ENCODE measurements at places on chromosomes 13 and 19.

DNA sequence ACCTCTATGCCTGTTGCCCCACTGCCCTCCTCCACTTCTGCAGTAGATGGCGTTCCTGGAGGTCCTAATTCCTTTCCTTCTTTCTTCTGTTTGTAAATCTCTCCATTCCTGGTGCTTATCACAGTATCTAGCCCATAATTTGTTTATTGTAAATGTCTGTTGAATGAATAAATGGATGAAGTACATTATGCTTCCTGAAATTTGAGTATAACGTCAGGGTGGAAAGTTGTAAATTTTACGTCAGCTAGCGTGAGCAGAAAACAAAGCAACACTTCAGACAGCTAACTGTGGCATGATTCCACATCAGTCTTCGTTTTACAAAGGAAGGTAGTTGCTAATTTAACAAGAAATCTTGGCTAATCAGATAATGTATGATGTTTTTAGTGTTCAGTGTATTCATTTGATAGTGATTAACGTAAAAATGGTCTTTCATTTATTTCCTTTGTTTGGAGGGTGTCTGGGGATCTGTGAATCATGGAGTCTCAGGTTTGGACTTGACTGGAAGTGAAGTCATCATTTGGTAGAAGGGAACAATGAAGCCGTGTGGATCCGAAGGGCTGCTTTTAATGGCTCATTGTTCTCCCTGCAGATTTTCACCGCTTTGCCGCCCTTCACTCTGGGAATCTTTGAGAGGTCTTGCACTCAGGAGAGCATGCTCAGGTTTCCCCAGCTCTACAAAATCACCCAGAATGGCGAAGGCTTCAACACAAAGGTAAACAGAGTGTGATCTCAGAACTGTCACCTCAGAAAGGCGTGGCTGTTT, 215.1 kb downstream of the SHISA2 start:
- no peak for DNase-seq

GRCh38 chr13:40206241-40207000, 460.0 kb downstream of the FOXO1 start:
- DNase-seq, result peak; percentile 59

- DNase-seq, result no peak
These were observed 179.7 kb downstream of the STK24 start for GRCh38 chr13:98397221-98397620.

GRCh38 chr13:105342281-105342820, 1193.1 kb downstream of the EFNB2 start:
- no peak for DNase-seq

GRCh38 chr13:25783601-25784024, 268.2 kb downstream of the SHISA2 start:
- DNase-seq, result no peak

DNA sequence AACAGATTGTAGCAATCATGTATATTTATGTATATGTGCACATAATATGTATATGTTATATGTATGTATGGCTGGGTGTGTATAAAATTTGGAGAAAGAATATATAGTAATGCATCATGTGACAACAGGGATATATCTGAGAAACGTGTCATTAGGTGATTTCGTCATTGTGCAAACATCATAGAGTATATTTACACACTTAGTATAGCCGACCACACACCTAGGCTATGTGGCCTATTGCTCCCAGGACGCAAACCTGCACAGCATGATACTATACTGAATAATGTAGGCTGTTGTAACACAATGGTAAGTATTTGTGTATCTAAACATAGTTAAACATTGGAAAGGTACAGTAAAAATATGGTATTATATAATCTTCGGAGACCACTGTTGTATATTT, 43.8 kb downstream of the ESD start:
- no peak for DNase-seq

DNA sequence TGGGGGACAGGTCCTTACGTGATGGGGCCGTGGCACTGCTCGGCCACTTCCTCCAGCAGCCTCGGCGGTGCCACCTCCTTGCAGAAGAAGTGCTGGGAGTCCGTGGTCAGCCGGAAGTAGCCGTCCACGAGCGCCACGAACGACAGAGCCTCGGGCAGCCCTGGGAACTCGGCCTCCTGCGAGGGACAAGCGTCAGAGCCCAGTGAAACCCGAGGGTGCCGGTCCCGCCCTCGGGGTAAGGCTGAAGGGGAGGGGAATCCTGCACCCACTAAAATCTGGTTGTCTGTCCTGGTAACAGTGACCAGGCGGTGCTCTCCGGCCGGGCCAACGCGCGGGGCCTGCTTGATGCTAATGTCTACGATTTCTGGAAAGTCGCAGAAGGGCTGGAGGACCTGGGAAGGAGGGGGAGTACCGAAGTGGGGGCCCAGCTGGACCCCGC, 6.4 kb downstream of the JAK3 start:
- DNase-seq, result no peak

DNA sequence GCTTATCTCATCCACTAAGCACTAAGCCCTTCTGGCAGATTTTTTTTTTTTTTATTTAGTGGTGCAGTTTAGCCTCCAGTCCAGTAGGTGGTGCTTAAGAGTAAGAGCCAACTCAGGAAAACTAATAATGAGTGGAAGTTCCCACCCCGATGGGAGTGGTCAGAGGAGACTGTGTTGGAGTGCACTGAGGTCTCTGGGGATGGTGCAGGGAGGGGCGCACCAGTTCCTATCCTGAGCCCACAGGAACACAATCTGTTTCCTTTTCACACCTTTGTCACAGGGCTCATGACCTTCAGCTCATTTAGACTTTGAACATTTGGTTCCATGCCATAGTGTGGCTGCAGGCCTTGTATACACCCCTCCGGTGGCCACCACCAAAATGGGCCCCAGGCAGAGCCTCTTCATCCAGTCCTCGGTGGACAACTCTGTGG, 367.4 kb downstream of the SPRY2 start:
- no peak for DNase-seq

- DNase-seq, result peak; percentile 99
These were observed at the start of gene CARM1 for GRCh38 chr19:10870955-10871603. CARM1 (plus strand) TSS chr19:10871553; CDS start chr19:10871703, 150 bp downstream.

DNA sequence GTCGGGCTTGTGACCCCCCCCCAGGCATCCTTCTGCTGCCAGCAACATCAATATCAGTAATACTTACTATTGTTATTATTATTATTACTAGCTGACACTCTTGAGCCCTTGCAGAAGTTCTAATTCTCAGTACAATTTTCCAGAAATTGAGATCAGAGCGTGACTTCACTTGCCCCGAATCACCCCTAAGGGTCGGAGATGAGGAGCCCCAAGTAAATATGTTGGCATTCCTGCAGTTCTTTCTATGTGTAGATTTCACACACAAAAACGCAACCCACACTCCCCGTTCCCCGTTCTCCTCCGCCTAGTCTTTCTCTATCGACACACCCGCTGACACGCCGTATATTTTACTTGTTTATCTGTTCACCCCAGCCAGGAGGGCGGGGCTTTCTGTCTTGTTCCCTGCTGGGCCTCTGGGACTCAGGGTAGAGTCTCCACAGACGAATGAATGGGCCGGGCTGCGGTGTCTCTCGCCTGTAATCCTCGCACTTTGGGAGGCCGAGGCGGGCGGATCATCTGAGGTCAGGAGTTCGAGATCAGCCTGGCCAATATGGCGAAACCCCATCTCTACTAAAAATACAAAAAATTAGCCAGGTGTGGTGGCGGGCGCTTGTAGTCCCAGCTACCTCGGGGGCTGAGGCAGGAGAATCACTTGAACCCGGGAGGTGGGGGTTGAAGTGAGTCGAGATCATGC, 14.7 kb downstream of the TLE5 start:
- DNase-seq, result peak; percentile 72

- no peak for DNase-seq
These were observed 50.8 kb downstream of the MBD3L2B start for GRCh38 chr19:6970443-6970842.

GRCh38 chr13:41782086-41782485, 178.8 kb downstream of the VWA8 start:
- DNase-seq, result no peak

DNA sequence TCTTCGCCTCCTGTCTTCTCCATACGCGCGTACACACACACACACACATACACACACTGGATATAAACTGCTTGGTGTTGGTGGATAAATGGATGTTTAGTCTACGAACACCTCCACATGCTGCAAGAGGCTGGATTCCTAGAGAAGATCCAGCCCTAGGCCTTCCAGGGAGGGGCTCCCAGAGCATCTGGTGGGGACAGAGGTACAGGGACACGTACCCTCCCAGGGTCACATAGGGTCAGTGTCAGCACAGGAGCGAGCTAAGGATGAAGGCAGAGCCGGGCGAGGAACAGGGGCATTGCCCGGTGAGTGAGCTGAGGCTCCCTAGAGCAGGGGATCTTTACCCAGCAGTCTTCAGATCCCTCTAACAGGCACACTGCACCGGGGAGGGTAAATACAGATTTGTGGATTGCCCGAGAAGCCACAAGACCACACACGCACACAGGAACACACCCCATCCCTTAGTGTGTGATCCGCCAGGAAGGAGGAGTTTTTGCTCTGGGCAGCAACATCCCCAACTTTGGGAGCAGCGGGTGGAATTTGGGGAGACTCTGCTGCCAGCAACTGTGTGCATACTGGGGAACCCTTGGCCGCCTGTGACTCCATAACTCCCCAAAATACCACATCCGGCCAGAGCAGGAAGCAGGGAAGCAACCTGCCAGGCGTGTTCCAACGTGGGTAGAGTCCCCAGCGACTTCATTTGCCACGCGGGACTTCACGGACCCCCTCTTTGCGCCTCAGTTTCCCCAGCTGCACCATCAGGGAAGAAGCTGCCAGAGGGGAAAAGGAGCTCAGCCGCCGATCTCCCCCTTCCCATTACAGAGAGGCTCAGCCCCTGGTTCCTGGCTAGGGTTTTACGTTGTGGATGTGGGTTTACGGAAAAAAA, 5.8 kb upstream of the TLE2 start:
- peak; percentile 61 for DNase-seq

DNA sequence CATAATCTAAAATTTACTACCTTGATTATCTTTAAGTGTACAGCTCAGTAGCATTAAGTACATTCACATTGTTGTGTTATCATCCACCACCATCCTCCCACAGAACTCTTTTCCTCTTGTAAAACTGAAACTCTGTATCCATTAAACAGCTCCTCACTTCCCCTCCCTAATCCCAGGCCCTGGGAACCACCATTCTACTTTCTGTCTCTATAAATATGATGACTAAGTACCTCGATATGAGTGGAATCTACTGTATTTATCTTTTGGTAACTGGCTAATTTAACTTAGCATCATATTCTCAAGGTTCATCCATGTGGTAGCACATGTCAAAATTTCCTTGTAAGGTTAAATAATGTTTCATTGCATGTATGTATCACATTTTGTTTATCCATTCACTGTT, 49.0 kb upstream of the POMP start:
- no peak for DNase-seq

DNA sequence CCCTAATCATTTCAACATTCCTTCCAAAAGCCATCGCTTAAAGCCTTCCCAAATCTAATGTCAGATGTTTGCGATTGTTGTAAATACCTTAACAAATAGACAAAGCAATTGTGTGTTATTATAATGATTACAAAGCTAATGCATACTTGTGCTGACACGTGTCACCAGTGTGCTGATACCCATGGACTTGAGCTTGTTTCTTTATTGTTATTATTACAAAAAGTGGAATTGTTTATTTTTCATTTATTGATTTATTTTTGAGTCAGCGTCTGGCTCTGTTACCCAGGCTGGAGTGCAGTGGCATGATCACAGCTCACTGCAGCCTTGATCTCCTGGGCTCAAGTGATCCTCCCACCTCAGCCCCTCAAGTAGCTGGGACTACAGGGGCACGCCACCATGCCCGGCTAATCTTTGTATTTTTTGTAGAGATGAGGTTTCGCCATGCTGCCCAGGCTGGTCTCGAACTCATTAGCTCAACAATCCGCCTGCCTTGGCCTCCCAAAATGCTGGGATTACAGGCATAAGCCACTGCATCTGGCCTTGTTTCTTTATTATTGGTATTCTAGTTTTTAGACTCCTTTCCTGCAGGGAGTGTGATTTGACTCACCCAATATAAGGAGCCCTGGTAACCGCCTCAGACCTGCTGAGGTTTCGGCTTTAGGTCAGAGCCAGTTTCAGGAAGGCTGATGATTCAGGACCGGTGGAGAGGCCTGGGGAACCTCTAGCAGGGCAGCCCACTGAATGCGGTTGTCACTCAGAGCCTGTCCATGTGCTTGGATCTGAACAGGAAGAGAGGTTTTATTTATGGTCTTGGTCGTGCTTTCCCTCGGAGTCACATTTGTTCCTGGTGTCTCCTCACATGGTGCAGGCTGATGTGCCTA, 2.1 kb upstream of the FBXO17 start:
- DNase-seq, result peak; percentile 81

DNA sequence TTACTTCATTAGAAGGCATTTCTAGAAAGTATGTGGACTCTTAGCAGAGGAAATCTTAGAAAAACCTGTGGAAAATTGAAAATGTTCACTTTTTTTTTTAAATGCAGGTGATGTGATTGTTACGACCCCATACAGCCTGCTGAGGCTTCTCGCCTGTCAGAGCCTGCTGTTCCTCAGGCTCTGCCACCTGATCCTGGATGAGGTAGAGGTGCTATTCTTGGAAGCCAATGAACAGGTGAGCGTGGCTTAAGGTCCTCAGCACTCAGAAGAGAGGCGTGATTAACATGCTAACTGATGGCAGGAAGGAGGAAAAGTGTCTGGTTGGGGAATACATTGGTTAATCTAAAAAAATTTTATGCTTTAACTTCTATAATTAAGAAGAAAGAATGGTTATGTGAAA, 71.4 kb downstream of the SLC7A9 start:
- DNase-seq, result no peak

GRCh38 chr13:34623331-34623730, 318.7 kb upstream of the NBEA start:
- DNase-seq, result no peak

DNA sequence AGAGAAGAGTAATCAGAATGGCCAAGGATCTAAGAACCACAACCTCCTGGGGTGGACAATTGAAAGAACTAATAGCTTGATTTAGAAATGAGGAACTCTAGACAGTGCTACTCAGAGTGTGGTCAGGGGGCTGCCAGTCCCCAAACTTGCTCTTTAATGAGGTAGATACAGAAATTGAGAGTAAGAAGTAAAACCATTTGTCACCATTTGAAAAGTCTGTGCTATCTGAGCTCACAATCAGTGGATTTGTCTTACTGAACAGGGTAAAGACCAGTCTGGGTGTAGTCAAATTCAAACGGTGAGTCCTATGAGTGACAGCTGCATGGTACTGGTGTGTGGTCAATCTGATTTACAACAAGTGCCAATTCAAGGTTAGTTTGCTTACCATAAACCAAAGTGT, 118.9 kb downstream of the KL start:
- no peak for DNase-seq

DNA sequence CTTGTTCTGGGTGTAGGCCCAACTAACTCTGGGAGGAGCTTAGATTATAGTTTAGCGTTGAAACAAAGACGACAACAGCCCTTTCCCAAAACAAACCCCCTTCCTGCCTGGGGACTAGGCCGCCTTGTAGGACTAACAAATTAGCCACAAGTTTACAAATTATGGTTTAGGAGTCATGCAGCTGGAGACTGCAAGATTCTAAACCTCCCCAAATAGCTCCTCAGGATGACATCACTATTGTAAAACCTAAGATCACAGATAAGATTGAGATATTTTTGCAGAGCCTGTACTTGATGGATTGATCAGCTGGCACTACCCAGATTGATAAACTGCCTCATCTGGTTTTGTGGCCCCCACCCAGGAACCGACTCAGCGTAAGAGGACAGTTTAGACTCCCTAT, 2.3 kb upstream of the SLC25A15 start:
- DNase-seq, result no peak

Measured in activated CD4-positive, alpha-beta T cell treated with anti-CD3 and anti-CD28 coated beads, Interleukin-2, amount 50 U/mL, for 48 hours (primary cell).